Activated T-helper 1 cell treated with anti-CD3 and anti-CD28 coated beads, Interleukin-2, amount 50 U/mL, for 16 hours (primary cell): ENCODE measurements at places on chromosomes 7 and 10.

- DNase-seq, result no peak
These were observed 741 bp downstream of the GPR85 start for GRCh38 chr7:113085781-113086390.

- DNase-seq, result no peak
These were observed 628 bp downstream of the MPLKIP start for GRCh38 chr7:40133561-40134427.

DNA sequence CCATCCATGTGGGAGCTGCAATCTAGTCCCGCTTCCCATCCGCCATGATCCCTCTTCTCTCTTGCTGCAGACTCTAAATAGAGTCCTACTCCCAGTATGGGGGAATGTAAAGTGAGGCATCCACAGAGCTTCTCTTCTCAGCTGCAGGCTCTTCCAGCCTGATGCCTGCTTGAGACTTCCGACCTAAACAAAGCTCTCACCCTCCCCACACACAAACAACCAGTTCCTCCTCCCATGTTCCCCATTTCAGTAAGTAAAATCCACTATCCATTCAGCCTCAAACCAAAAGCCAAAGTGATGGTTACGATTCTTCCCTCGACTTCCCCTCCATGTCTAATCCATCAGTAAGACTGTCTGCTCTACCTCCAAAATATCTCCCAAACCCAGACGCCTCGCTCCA is 108.2 kb upstream of the NFE2L3 start:
- no peak for DNase-seq

- DNase-seq, result no peak
These were observed 2.9 kb upstream of the ZNF467 start for GRCh38 chr7:149776289-149776688.

DNA sequence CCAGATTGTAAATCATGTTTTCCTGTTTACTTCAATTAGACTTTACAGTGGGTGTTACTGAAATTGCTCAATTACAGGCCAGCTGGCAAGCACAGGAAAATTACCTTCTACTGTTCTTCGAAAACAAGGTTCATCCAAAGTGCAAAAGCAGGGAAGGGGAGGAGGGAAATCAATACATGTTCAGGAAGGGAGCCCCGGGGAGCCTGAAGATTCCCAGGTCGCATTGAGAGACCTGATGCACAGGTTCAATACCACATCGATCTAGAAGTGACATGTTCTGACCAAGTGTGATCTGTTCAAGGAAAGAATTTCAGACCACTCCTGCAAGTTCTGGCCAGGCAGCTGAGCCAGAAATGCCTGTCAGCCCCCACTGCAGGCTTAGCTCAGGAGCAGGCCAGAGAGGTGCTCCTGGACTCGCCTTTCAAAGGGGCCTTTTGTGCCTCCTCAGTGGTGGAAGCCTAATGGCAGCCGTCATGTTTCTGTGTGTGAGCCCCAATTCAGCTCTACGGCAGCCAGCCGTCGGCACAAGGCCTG is 35.9 kb downstream of the FAM53B start:
- no peak for DNase-seq

DNA sequence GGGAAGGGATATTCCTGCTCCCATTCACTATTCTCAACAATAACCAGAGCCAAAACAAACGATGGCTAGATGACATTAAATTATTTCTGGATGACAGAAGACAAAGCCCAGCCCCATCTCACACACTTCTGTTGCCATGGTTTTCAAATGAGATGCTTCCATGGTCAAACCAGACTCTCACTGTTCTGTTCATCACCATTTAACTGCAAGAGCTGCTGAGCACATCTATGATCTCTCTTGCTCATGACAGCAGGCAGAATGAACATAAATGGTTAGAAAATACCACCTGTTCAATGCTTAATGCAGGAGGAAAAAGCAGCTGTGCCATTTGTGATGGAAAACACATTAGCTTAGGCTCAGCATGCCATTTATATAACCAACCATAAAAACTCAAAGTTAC is 758.6 kb upstream of the ZWINT start:
- no peak for DNase-seq

- no peak for DNase-seq
These were observed 350.1 kb upstream of the MKI67 start for GRCh38 chr10:128476368-128476725.

- DNase-seq, result peak; percentile 89
These were observed at the start of gene ZNF425 for GRCh38 chr7:149125863-149126661. Gene ZNF425, minus strand, starts transcription at chr7:149126324. Its CDS starts 111 bp downstream, at chr7:149126213.

DNA sequence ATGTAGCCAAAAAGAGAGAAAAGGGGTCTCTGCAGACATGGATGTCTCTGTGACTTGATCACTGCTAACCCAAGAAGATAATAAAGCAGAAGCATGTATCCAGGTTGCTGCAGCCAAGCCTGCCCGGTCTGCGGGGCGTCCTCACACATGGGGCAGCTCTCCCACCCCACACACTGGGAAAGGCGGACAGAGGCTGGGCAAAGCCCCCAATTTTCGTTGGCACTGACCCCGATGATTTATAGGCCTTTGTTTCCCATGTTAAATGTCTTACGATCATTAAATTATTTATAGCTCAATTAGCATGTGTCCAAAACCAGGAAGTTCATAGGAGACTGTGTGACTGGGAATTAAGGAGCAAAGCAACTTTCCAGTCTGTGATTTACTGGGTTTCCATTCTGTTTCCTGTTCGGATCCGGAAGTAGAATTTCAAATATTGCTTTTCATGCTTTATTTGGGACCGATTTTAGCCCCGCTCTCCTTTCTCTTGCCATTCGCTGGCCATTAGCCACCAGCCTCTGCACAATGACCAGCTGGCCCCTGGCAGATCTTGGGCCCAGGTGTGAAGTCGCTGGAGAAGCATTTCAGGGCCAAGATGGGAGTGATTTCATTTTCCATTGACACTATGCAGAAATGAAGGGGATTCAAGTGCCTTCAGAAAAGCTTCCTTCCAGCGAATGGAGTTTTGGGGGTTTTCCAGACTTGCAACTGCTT is 91.6 kb downstream of the EGFR start:
- no peak for DNase-seq

DNA sequence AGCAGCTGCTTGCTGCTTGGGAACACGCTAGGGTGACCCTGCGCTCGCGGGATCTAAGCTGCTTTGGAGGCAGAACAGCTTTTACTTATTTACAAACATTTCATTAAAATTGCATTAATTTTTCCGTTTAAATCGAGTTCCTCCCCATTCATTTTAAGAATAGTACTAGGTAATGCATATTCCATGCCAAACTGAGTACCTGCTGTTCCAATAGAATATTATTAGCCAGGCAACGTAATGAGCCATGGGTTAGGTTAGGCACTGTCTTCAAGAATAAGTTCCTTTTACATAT is 860 bp downstream of the EXOC6 start:
- no peak for DNase-seq

- no peak for DNase-seq
These were observed 79.9 kb downstream of the VTI1A start for GRCh38 chr10:112526906-112527305.

- no peak for DNase-seq
These were observed 781 bp downstream of the ZNF727 start for GRCh38 chr7:64046041-64046389.

DNA sequence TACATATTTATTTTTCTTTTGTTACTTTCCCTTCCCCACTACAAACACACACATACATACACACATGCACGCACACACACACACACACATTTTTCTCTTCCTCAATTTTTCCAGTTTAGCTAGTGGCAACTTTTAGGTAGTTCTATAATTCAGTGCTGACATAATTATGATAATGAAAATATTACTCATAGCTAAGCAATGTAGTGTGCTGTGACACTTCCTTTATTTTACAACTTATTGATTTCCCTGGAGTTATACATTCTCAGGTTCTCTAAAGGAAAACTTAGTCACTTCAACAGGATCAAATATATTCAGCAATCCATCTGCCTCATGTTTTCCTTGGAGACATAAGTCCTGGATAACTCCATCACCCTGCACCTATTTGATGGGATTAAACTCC is 151.6 kb downstream of the CACNA2D1 start:
- DNase-seq, result no peak

- no peak for DNase-seq
These were observed 199.8 kb downstream of the EBF3 start for GRCh38 chr10:129764011-129764900.

DNA sequence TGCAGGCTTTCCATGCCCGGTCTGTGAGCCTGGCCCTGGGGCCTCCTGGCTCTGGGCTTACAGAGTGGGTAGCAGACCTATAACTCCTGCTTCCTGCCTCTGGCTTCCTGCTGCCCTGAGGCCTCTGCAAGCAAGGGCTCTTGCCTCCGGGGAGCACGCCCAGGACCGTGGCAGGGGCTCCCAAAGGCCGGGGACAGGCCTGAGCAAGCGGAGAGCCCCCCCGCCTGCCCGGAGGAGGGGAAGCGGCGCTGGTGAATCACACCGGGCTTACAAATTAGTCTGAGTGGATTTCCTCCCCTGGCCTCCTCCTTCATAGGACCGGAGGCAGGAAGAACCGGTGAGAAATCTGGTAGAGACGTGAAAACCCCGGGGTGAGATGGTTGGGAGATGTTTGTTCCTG is 1.5 kb upstream of the MYL10 start:
- no peak for DNase-seq
